ENCODE measurements at places on chromosomes 5 and 9.

GRCh38 chr9:93480728-93481324 lies 27.4 kb upstream of the FAM120AOS start:
- DNase-seq: no peak

- DNase-seq: no peak
These were observed 137.8 kb downstream of the CEP120 start for GRCh38 chr5:123285122-123286023.

- DNase-seq: no peak
These were observed 8.8 kb downstream of the PHYHD1 start for GRCh38 chr9:128929560-128929959.

- no peak for DNase-seq
These were observed 138.4 kb downstream of the C9orf152 start for GRCh38 chr9:110069326-110070248.

DNA sequence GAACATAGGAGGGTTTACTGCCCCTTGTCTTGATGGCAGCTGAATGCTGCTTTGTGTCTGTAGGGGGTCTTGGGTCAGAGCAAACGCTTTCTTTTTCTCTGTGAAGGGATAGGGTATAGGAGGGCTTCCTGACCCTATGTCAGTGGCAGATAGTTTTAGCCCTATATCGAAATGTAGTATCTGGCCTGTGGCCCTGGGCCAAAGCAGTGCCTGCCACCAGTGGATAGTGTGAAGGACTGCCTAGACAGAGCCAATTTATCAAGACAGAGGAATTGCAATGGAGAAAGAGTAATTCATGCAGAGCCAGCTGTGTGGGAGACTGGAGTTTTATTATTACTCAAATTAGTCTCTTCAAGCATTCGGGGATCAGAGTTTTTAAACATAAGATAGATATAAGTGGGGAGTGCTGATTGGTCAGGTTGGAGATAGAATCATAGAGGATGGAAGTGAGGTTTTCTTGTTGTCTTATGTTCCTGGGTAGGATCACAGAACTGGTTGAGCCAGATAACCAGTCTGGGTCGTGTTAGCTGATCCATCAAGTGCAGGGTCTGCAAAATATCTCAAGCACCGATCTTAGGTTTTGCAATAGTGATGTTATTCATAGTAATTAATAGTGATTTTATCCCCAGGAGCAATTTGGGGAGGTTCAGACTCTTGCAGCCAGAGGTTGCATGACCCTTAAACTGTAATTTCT lies 178.5 kb downstream of the GDNF start:
- no peak for DNase-seq

DNA sequence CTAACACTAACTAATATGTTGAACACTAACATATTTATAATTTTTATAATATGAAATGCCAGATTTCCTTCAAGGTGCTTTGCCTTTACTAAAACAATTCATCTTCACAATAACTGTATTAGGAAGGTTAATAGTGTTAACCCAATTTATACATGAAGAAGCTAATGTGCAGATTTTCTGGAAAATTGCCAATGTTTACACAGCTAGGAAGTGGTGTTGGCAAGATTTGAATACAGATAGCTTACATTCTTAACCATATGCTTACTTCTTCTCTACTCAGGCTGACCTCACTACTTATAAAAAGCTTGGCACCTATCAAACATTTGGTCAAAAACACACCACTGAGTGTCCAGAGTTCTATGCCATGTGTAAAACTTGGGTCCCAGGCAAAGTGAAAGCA lies 445.4 kb upstream of the ITGA1 start:
- no peak for DNase-seq

DNA sequence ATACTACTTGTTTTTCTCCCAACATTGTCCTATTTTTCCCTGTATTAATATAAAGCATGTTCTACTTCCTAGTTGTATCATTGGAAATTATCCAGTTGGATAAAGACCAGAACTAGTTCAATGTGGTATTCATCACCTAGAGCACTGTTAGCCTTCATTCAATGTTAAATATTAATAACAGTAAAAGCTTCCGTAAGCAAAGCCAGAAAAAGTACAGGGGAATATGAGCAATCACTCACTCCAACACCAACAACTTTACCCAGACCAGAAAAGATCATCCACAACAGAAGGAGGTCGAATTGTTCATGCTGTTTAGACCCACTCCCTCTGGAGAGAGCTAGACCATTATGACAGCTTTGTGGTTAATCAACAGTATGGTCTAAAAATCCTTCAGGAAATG lies 728.4 kb downstream of the MAT2B start:
- DNase-seq: no peak

DNA sequence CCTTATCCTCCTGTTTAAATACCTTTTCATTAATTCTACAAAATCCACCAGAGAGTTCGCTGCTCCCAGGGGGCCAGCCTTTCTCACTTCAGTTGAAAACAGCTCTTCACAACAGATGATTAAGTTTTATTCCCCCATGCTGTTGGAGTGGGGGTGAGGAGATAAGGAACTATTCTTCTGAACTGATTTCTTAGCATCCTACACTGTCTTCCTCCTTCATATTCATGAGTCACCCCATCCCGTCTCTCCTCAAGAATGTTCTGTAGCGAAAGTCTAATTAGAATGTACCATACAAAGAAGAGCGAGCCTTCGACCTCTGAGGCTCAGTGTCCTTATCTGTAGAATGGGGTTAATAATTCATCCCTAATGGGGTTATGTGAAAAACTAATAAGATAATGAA lies 138.0 kb downstream of the PIK3R1 start:
- no peak for DNase-seq

DNA sequence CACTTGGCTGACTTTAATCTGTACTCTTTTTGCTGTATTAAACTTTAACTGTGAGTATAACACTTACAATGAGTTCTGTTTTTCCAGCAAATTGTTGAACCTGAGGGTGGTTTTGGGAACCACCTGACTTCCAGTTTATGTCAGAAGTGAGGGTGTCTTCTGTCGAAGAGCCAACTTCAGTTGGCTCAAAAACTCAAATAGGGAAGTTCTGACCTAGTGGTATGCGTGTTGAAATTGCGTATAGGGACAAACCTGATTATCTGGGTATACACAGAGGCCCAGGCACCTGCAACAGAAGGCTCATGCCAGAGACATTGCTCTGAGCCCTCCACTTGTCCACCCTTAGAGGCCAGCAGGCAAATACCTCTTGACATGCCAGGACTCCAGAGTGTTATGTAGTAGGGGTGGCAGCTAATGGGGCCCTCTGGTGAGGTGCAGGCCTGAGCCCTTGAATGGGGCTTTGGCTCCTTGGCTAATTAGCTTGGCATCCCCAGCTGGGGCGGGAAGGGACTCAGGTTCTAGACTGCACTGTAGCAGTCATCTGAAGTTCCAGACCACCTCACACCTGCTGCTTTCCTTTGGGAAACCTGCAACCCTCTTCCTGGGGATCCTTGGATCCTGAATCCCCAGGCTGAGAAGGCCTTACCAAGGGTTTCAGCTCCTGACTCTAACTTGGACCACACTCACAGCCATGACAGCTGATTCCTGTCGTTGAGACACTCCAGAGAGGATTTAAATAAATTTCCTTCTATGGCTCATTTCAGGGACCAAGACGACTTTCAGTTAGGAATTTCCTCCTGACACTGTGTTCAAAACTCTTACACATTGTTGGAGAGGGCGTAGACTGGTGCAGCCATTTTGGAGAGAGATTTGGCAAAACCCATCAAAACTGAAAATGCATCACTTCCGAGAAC lies 189.6 kb downstream of the HSPA4 start:
- no peak for DNase-seq

GRCh38 chr9:131639769-131640437 lies 94.6 kb downstream of the PRRT1B start:
- DNase-seq: no peak

- no peak for DNase-seq
These were observed 407.7 kb upstream of the GRAMD2B start for GRCh38 chr5:126015235-126016181.

DNA sequence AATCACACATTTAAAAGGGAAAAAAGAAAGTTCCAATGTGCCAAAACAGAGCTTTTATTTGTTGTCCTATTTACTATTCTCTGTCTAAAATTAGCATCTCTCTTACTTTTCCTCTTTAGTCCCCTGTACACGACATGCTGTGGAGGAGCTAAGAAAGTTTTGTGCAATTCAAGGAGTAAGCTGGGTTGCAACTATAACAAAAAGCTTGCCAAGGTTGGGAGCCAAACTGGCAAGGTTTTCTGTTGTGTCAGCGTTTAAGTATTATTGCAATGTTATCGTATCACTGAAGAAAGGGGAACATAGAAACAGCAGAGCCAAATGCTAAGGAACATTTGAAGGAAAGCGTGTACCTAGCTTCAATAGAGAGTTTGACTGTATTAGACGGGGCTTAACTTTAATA lies 680.8 kb downstream of the CETN3 start:
- DNase-seq: no peak

GRCh38 chr5:65326922-65327321 lies 154.8 kb downstream of the ADAMTS6 start:
- DNase-seq: no peak

DNA sequence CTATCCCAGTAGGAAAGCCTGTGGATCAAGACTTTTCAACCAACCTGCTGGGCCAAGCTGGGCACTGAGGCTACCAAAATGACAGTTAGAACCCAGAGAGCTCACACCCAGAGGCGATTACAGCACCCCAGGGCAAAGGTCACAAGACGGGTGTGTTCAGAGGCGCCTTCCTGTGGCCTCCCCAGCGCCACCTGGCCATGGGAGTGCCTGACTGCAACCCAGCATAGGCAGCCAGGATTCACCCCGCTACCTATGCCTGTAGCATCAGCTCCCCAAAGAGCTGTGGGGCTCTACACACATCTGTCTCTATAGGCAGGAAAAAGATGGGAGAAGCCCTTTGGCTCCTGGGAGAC lies 33.5 kb downstream of the PDGFRB start:
- DNase-seq: no peak

GRCh38 chr9:73780916-73781315 lies 629.3 kb downstream of the ANXA1 start:
- no peak for DNase-seq

DNA sequence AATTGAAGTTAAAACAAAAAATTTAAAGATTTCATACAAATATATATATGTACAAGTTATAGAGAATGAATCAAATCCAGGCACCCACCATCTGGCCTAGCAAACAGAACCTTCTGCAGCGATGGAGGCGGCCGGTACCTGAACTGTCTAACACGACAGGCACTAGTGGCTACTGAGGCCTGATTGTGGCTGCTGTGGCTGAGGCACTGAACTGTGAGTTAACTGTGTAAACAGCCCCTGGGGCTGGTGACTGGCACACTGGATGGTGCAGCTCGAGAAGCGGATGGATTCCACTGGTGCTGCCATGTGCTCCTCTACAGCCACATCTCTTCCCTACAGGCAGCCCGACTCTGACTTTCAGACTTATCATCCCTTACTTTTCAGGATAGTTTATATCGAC lies 82.4 kb downstream of the RAPGEF1 start:
- no peak for DNase-seq

DNA sequence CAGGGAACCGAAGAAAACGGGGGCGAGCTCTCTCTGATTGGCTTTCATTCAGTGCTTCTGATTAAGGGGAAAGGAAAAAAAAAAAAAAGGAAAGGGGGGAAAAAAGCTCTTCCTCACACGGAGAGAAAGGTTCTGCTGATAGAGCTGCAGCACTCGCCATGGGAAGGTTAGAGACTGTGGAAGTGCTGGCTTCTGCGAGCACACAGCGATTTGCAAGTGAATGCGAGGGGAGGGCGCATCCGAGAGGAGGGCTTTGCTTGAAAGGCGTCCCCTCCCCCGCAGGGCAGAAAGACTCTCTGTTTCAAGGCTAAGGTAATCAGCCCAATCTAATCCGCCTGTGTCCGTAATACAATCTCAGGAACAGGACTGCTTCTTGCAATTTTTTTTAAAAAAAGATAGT lies at the start of gene CDH10:
TSS of gene CDH10 (minus strand) at position 218 of the 400 bp plus-strand sequence. CDS start 51,488 bp downstream, outside the sequence.
- DNase-seq: no peak

GRCh38 chr5:18243846-18244245 lies 609.6 kb downstream of the TAF11L14 start:
- DNase-seq: no peak

GRCh38 chr5:141876628-141877355 lies 1.4 kb downstream of the PCDH1 start:
- DNase-seq: no peak

- DNase-seq: no peak
These were observed 336.0 kb downstream of the PDE4D start for GRCh38 chr5:59557572-59557971.

DNA sequence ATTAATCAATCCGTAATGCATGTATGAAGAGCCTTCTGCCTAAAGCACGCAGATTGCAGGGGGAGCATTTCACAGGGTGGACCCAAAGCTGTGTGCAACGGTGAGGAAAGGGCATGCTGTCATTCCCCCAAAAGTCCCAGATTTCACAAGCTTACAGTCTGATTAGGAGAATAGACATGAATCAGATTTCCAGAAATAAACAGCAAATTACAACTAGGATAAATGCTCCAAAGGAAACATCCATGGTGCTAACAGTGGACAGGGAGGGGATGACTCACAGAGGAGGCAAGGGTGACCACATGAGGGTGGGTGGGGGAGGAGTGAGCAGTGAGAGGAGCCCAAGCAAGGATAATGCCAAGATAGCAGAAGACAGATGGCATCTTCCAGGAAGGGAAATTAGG lies 258.4 kb upstream of the TAS2R1 start:
- no peak for DNase-seq

GRCh38 chr5:78518365-78519197 lies 130.0 kb downstream of the LHFPL2 start:
- DNase-seq: no peak

GRCh38 chr9:104326912-104327311 lies 177.2 kb upstream of the OR13F1 start:
- no peak for DNase-seq

- DNase-seq: no peak
These were observed 632.4 kb upstream of the TYRP1 start for GRCh38 chr9:12060811-12061210.

DNA sequence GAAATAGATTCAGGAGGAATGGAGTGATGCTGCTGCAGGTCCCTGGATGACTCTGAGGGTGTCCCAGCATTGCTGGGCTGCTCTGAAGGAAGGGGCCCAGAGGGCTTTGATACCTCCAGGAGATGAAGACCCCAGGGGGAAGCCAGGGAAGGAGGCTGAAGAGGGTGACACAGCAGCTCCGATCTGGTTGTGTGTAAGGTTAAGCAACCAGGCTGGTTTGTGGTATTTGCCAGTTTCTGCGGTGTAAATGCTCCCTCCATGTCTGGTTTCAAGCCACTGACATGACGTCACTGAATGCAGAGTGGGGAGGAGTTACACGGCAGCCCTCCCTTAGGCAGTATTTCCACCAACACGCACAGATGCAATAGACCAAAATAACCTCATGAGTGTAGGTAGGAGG lies 40.0 kb upstream of the ORM1 start:
- DNase-seq: no peak

GRCh38 chr5:5421149-5421960 lies 1.1 kb upstream of the ICE1 start:
- DNase-seq: no peak

DNA sequence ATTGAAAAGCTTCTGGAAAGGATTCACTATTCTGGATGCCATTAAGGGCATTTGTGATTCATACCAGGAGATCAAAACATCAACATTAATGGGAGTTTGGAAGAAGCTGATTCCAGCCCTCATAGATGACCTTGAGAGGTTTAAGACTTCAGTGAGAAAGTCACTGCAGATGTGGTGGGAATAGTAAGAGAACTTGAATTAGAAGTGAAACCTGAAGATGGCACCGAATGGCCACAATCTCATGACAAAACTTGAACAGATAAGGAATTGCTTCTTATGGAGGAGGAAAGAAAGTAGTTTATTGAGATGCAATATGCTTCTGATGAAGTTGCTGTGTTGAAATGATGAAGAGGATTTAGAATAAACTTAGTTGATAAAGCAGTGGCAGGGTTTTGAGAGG lies 254.6 kb upstream of the SLC24A2 start:
- no peak for DNase-seq
